ENCODE measurements at places on chromosomes 6 and 20. TPM values are rescaled to one million over a fixed set of nuclear protein-coding genes. Genes with fewer than 3 reads are reported as not detected.

DNA sequence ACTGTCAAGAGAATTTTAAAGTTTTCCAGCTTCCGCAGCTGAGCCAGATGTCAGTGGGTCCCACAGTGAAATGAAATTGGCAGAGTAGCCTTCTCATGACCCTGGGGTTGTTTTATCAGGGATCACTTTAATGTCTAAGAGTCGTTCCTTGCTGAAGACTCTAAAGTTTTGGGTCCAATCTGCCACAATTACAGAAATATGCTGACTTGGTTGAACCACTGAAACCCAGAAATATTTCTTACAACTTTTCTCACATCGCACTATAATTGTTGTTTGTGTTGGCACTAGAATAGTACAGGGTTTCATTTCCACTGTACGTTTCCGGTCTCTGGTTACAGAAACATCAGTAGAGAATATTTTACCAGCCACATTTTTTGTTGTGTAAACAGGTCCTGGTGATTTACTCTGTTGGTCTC is 109.0 kb downstream of the HMGCLL1 start:
- DNase-seq, result no peak

The BLTP3A gene
- 8.9 TPM for polyA plus RNA-seq

The POM121L2 gene
- not detected for polyA plus RNA-seq

DNA sequence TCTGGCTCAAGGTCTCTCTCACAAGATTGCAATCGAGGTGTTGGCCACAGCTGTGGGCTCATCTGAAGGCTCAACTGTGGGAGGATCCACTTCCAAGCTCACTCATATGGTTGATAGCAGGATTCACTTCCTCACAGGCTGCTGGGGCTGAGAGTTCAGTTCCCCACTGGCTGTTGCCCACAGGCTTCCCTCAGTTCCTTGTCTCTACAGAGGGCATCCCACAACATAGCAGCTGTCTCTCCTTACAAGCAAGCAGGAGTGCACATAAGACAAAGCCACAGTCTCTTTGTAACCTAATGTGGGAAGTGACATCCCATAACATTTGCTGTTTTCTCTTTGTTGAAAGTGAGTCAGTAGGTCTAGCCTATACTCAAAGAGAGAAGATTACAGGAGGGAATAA is 14.0 kb downstream of the SPATS1 start:
- no peak for DNase-seq

DNA sequence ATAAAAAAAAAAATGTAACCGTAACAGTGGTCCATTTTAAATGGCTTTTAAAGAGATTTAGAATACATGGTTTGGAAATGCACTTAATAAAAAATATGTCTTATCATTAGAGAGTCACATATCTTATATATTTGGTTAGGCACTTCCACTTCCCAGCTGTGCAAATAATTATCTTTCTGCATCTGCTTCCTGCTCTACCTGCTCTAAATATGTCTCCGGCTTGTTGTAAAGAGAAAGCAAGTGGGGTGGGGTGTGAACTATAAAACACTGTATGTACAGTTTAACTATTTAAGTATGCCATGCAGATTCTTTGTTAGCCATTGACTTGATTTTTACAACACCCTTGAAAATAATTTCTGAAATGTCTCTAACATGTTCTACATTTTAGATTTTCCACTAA is 106.3 kb downstream of the NKAIN2 start:
- DNase-seq, result no peak

DNA sequence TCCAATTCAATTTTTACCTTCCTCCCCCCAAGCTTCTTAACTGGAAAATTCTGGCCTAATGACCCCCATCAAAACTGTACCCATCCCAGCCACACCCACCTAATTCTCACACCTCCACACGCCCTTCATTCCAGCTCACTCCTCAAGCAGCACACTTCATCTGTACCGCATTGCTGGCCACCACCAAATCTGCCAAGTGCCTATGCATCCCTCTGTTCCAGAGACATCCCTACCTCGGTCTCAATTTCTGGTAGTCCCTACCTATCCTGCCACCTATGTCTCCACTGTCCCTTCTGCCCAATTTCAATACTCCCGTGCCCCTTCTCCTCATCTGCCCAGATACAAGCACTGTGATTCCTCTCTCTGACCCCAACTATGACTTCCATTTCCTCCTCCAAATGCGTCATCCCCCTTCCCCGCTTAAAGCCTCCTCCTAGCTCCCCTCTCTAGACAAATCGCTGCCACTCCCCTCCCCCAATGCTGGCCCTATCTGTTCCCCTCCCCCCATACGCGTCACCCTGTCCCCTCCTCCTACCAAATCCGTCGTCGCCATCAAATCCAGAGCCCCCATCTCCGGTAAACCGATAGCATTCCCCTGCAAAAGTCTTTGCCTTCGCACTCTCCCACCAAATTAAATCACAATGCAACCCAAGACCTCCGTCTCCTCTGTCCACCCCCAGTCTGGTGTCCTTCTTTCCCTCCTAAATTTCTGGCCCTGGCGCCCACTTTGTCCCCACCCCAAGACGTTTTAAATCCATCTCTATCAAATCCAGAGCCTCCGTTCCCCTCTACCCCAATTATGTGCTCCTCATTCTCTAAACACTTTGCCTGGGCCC is 1.2 kb downstream of the MTCH1 start:
- DNase-seq, result peak; percentile 68

- DNase-seq, result no peak
These were observed 6.4 kb upstream of the MTRES1 start for GRCh38 chr6:107021446-107022185.

The COL10A1 gene
- polyA plus RNA-seq, result 0.24 TPM

DNA sequence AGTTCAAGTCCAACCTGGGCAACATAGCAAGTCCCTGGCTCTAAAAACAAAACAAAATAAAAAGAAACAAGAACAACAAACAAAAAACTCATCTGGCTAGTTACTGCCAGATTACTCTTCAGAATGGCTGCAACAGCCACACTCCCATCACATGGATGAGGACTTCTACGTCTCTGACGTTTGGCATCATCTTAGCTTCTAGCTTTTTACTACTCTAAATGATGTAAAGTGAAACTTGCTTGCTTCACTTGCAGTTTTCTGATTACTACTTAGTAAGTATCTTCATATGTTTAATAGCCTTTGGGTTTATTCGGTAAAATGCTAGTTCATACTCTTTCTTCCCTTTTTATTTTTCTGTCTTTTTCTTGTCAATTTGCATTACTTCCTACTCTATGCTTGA is 161.1 kb upstream of the CARMIL1 start:
- no peak for DNase-seq

DNA sequence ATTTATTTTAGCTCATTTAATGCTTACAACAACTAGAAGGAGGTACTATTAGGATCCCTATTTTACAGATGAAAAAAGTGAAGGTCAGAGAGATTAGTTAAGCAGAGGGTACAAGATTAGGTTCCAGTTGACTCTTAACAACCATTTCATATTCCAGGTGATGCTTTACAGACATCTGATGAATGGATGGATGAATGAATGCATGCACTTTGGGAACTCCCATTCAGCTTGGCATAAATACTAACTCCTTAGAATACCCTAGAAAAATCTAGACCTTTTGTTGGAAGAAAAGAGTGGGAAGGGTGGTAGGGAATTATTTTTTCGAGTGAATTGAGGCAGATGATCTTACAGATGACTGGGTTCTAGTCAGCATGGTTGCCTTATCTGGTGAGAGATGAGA is 746 bp upstream of the SNRPB2 start:
- DNase-seq, result no peak

DNA sequence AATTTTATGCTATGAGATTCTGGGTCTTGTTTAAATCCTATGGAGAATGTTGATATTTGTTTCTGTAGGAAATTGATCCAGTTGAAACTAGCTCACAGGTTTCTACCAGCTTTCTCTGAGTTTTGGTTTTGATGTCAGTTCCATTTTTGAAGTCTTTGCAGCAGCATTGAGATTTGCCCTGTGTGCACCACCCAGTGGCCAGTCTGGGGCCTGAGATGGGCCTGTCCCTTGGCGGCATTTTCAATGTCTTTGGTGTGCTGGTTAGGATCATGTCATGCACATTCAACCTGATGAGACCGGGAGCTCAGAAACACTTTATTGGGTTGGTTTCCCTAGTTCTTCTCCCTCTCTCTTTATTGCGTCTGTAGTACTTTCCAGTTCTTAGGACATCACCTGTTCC is 395.2 kb upstream of the MAP3K7 start:
- DNase-seq, result no peak

The NPBWR2 gene
- polyA plus RNA-seq, result not detected

The POU5F1 gene
- polyA plus RNA-seq, result 0.91 TPM

DNA sequence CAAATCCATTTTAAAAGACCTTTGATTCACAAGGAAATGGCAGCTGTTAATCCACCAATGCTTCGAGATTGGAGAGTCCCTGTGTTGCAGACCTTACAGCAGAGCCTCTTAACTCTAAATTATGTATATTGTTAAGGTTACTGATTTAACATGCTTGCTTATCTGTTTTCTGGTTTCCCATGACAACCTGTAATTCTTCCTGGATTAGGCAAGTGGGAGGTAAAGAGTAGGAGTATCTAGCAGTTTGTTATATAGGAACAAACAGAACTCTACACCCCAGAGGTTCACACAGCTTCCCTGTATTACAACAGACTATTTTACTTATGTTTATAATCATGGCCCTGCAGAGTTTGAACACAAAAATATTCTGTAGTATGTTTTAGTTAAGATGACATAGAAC is 39.5 kb downstream of the NKX2-4 start:
- DNase-seq, result no peak

DNA sequence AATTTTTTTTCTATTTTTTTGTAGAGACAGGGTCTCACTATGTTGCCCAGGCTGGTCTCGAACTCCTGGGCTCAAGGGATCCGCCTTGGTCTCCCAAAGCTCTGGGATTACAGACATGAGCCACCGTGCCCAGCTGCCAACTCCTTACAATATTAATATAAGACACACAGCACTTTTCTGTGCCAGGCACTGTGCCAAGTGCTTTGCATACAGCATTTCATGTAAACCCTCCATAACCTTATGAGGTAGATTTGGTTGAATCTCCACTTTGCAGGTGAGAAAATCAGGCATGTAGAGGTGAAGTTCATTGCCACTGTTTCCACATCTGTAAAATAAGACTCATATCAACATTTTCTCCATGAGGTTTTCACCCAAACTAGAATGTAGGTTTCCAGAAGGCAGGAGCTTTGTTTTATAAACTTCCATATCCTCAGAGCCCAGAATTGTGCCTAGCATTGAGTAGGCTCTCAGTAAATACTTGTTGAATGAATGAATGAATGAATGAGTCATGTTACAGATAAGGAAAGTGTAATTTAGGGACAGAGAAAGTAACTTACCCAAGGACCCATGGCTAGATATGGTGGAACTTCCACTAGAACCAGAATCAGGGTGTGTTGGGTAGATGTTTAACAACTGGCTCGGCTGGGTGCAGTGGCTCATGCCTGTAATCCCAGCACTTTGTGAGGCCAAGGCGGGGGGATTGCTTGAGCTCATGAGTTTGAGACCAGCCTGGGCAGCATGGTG is 3.0 kb upstream of the CTNNBL1 start:
- no peak for DNase-seq

The CRISP2 gene
- polyA plus RNA-seq, result 0.30 TPM

The NTSR1 gene
- polyA plus RNA-seq, result 0.05 TPM

DNA sequence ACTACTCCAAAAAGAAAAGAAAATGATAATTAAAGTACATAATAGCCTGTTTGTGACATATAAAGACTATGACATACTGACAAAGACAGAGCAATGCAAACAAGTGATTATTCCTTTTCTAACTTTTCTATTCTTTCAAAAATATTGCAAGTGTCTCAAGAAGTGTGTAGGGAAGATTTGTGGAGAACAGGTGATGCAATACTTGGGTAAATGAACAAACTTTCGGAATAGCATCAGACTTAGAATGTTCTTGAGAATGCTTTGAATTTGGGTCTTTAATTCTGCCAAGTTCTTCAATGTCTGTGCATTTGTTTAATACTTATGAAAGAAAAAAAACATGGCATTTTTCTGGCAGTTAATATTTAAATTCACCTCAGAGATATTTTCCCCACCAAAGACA is 40.0 kb upstream of the TRDN start:
- DNase-seq, result no peak

Measured in right lung (tissue), 10 donors.